ENCODE measurements at places on chromosomes 16 and 17.
A peak's percentile ranks its signal among the peaks of the same experiment; 100 is the strongest.

GRCh38 chr16:58339452-58339981 is 44.7 kb upstream of the PRSS54 start:
- no peak for DNase-seq

DNA sequence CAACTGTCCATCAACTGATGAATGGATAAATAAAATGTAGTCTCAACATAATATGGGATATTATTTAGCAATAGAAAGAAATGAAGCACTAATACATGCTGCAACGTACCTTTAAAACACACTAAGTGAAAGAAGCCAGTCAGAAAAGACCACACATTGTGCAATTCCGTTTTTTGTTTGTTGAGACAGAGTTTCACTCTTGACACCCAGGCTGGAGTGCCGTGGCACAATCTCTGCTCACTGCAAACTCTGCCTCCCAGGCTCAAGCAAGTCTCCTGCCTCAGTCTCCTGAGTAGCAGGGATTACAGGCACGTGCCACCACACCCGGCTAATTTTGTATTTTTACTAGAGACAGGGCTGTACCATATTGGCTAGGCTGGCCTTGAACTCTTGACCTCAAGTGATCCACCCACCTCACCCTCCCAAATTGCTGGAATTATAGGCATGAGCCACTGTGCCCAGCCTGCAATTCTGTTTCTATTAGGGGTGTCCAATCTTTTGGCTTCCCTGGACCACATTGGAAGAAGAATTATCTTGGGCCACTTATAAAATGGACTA is 40.1 kb downstream of the SCNN1B start:
- DNase-seq = no peak

DNA sequence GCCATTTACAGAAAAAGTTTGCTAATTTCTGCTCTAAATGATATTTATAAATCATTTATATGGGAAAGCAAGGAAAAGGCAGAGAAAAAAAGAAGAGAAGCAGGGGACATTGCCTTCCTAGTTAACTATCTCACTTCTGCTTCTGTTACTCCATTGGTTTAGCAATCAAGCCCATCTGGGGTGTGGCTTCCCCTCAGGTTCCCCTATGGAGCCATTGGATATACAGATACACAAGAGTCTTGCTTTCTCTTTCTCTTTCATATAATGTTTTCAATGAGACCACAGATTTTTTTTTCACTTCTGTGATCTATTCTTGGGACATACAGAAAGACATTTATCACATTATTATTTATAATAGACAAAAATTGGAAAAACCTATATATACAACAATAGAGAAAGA is 105.6 kb upstream of the TOM1L1 start:
- no peak for DNase-seq

- DNase-seq = no peak
These were observed 10.9 kb upstream of the ARL2BP start for GRCh38 chr16:57233944-57234706.

DNA sequence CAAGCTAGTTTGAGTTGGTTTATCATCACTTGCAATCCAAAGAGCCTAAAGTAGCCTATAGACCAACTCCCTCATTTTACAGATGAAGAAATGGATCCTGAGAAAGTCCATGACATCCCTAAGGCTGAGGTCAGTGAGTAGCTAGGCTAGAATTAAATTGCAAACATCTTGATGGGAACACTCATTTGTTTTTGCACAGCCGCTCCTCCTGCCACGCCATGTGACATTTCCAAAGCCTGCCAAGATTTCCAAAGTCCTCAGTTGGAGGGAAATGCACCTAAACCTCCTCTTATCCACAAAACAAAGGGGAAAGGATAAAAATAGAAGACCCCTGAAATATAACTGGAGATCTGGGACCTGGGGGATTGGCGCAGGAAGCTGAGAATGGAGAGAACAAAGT is 15.0 kb downstream of the TMEM92 start:
- no peak for DNase-seq

DNA sequence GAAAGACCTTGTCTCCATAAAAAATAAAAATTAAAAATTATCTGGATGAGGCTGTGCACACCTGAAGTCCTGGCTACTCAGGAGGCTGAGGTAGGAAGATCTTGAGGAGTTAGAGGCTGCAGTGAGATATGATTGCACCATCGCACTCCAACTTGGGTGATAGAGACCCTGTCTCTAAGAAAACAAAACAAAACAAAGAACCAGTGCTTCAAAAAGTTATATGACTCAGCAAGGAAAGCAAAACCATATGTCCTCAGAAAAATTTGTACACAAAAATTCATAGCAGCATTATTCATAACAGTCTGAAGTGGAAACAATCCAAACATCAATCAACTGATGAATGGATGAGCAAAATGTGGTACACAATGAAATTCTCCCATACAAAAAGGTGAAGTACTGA is 48.9 kb downstream of the SLFN5 start:
- DNase-seq = no peak

DNA sequence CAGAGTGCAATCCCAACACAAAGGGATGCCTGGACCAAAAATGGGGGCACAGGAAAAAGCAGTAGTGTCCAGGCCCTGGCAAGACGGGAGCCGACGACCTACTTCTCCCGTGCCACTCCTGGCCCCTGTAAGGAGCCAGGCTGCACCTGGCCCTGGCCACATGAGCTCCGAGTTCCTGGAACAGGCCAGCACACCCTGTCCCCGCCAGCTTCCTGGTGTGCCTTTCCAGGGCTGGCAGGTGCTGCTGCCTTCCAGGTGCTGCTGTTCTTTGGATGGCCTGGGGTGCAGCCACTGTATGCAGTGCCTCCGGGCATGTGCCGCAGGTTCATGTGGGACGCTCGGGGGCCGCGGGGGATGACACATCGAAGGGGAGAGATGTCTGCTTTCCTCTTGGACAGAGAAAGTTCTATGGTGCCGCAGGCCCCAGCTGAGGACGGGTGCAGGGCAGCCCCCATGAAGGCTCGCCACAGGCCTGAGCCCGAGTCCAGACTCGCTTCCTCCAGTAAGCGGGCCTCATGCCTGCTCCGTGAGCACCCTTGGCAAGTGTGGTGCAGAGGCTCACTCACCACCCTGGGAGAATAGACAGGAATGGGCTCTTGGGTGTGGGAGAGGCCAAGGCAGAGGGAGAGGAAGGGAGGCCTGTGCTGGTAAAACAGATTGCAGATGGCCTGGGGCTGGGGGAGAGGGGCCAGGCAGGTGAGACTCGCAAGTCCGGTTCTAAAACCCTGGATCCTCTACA is 54.7 kb upstream of the FASN start:
- DNase-seq = no peak

GRCh38 chr17:53227111-53227510 is 595.6 kb upstream of the KIF2B start:
- DNase-seq = no peak

- peak; percentile 0 for DNase-seq
These were observed 4.3 kb downstream of the THOC6 start for GRCh38 chr16:3027983-3028715.

DNA sequence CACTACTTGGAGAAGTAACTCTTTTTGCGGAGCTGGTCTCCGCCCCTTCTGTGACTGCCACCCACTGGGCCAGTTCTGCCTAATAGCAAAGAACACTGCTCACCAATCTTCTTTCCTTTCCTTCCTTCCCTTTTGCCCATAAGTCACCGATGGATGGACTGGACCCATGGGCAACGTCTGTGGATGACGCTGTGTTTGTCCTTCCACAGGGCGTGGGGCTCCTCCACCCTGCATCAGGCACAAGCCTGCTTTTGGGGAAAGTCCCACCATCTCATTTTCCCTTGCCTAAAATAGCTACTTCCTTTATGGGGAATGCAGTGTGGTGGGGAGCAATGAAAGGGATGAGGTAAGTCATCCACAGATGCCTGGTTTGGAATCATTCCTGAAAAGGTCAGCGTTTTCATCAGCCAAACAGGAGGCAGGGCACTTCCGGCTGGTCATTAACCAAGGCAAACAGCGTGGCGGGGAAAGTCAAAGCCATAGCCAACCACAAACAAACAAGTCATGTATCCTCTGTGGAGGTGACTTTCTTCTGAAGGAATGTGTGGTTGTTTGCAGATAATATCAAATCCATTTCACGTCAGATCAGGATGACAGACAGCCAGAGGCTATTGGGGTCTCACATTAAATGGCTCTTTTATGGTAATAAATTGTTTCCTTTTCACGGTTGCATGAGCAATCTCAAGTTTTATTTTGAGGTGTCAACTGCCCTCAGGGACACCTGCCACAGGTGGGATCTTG is 30.7 kb upstream of the MED9 start:
- DNase-seq = no peak

- DNase-seq = no peak
These were observed 76.5 kb upstream of the ATP2A3 start for GRCh38 chr17:4040784-4041183.

DNA sequence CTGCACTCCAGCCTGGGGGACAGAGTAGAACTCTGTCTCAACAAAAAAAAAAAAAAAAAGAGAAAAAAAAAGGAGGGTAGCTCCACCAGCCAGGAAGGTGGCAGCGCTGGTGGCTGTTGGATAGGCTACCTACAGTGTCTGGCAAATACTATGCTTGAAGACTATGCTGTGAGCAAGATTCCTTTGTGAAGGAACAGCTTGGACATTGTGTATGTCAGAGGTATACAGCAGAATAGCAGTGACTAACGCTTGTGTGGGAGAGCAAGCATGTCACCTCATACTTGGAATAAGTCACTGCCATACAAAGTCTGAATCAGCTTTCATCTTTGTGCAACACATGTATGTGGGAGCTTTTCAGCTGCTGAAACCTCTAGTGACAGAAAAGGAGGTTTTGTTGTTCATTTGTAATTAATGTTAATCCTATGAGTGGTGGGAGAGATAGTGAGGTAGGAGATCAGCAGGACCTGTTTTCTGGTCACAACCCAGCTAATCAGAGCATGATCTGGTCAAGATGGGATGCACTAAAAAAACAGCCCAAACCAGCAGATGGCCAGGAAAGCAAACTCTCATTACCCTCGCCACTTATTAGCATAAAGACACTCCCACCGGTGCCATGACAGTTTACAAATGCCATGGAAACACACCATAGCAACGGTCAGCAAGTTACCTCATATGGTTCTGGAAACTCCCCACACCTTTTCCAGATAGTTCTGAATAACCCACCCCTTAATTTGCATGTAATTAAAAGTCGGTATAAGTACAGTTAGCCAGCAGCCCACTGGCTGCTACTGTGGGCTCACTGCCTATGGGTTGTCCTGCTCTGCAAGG is 6.8 kb upstream of the ITGAD start:
- DNase-seq = no peak

- no peak for DNase-seq
These were observed 321.2 kb upstream of the SOX9 start for GRCh38 chr17:71799657-71800056.

- DNase-seq = no peak
These were observed 211.1 kb upstream of the WSB1 start for GRCh38 chr17:27082775-27083154.

DNA sequence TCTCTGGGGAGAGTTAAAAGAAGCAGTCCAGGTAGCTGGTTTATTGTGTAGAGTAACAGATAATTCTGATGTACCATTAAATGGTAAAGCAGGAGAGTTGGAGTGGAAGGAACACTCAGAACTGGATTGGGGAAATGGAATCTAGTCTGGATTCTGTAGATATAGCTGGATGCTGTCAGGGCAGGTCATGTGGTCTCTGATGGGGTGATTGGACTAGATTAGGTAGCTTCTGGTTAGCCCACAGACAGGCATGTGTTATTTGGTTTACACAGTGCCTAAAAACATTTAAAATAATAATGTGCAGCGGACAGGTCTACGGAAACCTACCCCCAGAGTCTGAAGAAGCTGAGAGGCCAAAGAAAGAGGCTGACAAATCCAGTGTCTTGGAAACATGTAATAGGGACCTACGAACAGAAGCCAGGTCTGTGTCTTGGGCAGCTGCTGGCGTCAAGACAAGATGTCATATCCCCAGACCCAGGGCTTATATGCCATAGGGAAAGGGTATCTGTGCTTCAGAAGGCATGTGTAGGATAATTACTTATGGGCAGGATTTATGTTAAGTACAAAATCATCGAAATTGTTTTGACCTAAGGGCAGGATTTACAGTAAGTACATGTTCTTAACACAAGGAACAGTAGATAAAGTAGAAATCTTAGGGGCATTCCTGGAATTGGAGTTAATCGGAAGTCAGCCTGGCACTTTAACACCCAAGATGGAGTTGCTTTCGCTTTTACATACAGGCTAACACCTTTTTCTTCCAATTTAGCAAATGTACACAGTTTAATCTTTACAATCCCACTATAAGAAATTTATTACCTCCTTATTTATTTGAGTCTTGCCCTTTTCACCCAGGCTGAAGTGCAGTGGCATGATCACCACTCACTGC is 12.4 kb downstream of the LUC7L3 start:
- no peak for DNase-seq

GRCh38 chr17:61478790-61479492 is 26.7 kb downstream of the TBX4 start:
- DNase-seq = no peak

DNA sequence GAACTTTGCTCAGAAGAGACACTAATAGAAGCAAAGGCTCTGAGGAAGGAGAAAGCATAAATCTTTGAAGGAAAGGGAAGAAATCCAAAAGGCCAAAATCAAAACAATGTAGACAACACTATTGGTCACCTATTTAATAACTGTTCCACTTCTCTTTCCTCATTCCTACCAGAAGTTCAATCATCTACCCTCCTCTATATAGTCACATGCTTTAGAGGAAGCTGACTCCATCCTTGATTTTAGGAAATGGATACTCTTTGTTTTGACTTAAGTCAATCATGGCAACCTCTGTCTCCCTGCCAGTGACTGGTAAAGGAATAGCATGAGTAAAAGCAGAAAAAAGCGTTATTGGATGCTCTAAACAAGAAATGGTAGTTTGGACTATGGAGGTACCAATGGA is 7.3 kb downstream of the BRIP1 start:
- DNase-seq = no peak

DNA sequence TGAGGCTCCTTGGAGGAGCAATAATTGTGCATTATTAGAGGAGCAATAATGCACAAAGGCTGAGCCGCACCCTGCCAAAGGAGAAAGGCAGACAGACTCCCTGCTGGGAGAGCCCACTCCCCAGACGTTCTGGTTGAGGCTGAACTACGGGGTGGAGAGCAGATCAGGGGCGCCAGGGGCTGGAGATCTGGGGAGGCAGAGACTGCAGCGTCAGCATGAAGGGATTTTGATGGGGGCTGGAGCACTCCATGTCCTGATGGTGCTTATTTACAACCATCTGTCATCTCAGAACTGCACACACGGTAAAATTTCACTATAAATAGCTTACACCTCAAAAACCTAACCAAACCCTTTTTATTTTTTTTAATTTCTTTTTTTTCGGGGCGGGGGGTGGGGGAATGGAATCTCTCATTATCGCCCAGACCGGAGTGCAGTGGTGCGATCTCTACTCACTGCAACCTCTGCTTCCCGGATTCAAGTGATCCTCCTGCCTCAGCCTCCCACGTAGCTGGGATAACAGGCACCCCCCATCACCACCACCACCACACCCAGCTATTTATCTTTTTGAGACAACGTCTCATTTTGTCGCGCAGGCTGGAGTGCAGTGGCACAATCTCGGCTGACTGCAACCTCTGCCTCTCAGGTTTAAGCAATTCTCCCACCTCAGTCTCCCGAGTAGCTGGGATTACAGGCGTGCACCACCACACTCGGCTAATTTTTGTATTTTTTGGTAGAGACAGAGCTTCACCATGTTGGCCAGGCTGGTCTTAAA is 4.3 kb upstream of the C16orf95 start:
- no peak for DNase-seq

All from NCI-H1048 (cell line).